ENCODE measurements at places on chromosomes 12 and 14. TPM values are rescaled to one million over a fixed set of nuclear protein-coding genes. Genes with fewer than 3 reads are reported as not detected.

B4GALNT1 gene
- total RNA-seq, result under 0.01 TPM

SLC7A7 gene
- 74.8 TPM for total RNA-seq

GALNT16 gene
- not detected for total RNA-seq

CIT gene
- 0.84 TPM for total RNA-seq

BMAL2 gene
- 1.6 TPM for total RNA-seq

GRIP1 gene
- 0.94 TPM for total RNA-seq

AQP2 gene
- total RNA-seq, result not detected

PPP1R3E gene
- total RNA-seq, result 12.5 TPM

RFX4 gene
- total RNA-seq, result not detected

HOXC6 gene
- not detected for total RNA-seq

USP30 gene
- total RNA-seq, result 34.3 TPM

KRT74 gene
- 0.10 TPM for total RNA-seq

FAM90A1 gene
- total RNA-seq, result not detected

WNT5B gene
- total RNA-seq, result not detected

WDHD1 gene
- 2.1 TPM for total RNA-seq
